ENCODE measurements at places on chromosomes 6 and 20.
A peak's percentile ranks its signal among the peaks of the same experiment; 100 is the strongest.

GRCh38 chr20:43925801-43926200 lies 11.1 kb downstream of the TOX2 start:
- no peak for DNase-seq

GRCh38 chr6:36028877-36029324 lies 1.3 kb downstream of the MAPK14 start:
- DNase-seq = peak; percentile 64

GRCh38 chr20:23152308-23152892 lies 66.3 kb upstream of the CD93 start:
- DNase-seq = no peak

DNA sequence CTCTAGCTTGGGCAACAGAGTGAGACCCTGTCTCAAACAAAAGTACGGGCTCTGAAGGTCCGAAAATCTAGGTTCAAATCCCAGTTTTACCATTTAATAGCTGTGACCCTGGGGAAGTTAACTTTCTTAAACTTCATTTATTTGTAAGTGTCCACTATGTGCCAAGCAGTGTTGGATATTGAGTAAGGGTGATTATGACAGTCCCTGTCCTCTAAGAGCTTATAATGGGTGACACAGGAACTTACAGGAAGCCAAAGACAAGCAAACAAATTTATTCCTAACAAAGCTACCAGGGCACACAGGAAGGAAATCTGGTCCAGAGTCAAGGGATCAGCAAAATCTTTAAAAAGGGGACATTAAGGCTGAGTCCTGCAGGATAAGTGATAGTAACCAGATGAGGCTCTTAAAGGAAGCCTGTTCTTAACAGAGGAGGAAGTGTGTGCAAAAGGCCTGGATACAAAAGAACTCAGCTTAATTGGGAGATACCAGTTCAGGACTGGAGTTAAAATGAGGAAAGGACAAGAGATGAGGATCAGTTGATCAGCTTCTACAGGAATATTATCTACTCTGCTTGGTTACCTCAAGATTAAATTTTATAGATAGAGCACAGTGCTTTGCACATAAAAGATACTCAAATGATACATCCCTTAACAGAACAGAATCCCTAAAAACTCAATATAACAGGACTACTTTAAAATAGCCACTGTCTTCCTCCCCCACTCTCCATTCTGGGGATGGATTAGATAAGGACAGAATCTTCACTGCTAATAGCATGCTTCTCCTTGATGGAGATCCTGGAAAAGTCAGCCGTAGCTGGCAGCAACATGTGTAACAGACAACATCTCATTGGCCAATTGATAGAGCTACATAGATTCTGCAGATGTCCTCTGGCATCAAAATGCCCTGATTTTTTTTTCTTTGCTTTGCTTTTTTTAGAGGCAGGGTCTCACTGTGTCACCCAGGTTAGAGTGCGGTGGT lies 6.1 kb downstream of the SNX3 start:
- no peak for DNase-seq

- DNase-seq = no peak
Measured at GRCh38 chr6:109305028-109305427, 77.2 kb downstream of the CD164 start.

GRCh38 chr6:97850458-97851212 lies 567.6 kb upstream of the MMS22L start:
- DNase-seq = no peak

DNA sequence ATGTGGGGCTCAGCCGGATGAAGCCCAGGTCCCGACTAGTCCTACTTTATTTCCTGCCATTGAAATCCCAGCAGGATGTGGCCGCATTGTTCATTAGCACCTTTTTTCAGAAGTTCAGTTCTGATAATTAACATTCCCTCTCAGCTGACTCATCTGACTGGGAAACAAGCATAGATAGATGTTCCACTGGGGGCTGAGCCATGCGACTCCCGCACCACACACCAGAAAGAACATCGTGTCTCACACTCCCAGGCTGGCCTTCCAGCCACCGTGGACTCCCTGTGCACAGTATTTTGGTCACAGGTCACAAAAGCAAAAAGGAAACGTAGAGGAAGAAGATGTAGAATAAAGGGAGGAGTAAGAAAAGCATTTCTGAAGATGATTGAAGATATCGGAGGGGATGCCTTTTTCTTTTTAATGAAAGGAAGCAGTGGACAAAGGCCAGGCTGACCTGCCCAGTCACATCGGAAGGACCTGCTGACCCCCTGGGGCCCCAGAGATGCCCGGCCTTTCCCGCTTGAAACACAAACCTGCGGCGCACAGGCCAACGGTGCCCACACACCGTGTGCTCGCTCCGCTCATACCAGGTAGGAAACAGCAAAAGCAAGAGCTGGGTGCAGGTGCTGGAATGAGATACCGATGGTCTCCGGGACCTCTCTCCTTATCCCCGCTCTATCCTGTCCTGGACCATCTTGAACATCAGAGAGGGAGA lies 11.8 kb downstream of the RPS6KA2 start:
- DNase-seq = no peak

- no peak for DNase-seq
Measured at GRCh38 chr20:15199698-15200097, 862.3 kb upstream of the FLRT3 start.

GRCh38 chr6:112683926-112684325 lies 336.8 kb downstream of the RFPL4B start:
- no peak for DNase-seq
